Kidney (tissue), 22 donors: ENCODE measurements at places on chromosomes 4 and X. TPM values are rescaled to one million over a fixed set of nuclear protein-coding genes. Genes with fewer than 3 reads are reported as not detected.

The DCHS2 gene
- polyA plus RNA-seq, result not detected

The SSX2B gene
- not detected for polyA plus RNA-seq

The DGKK gene
- 0.04 TPM for polyA plus RNA-seq

The GABRG1 gene
- polyA plus RNA-seq, result 0.04 TPM

The TMEM154 gene
- polyA plus RNA-seq, result 0.09 TPM

The MBNL3 gene
- 3.3 TPM for polyA plus RNA-seq

The MAGEA8 gene
- polyA plus RNA-seq, result not detected

The PF4V1 gene
- not detected for polyA plus RNA-seq

The SMR3B gene
- polyA plus RNA-seq, result not detected

The ADH1B gene
- polyA plus RNA-seq, result 38.6 TPM

The PTTG2 gene
- not detected for polyA plus RNA-seq

The PDZD4 gene
- polyA plus RNA-seq, result 4.7 TPM

The PDCL2 gene
- not detected for polyA plus RNA-seq

The MAOA gene
- 134 TPM for polyA plus RNA-seq

The SLC38A5 gene
- 2.9 TPM for polyA plus RNA-seq

The CFP gene
- 2.1 TPM for polyA plus RNA-seq

The TREX2 gene
- 0.67 TPM for polyA plus RNA-seq

The PABPC5 gene
- polyA plus RNA-seq, result 0.26 TPM

The SYP gene
- 7.2 TPM for polyA plus RNA-seq

The ZNF141 gene
- polyA plus RNA-seq, result 5.9 TPM

The GIMD1 gene
- polyA plus RNA-seq, result not detected

The ANOS1 gene
- 0.69 TPM for polyA plus RNA-seq

The UGT8 gene
- 20.0 TPM for polyA plus RNA-seq

The RAB33A gene
- polyA plus RNA-seq, result not detected

The ETDB gene
- not detected for polyA plus RNA-seq

The MEPE gene
- polyA plus RNA-seq, result not detected

The FOXO4 gene
- 13.1 TPM for polyA plus RNA-seq

The PNMA6A gene
- 15.8 TPM for polyA plus RNA-seq
